ENCODE measurements at places on chromosomes 13 and 19.

DNA sequence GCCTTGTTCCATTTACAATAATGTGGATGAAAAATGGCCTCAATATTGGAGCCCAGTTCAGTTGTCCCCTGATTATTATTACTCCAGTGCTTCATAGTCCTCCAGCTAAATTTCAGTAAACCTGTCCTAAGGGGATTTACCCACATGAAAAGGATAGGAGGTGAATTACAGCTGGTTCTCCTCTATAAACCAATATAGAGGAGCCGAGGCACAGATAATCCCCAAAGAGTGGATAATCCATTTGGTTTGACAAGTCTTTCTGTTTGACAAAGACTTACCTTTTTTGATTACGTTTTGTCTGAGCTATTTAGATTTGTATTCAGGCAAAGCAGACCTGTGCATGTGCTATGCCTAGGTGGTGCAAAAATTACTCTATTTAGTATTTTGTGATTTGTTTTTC lies 2.7 kb downstream of the CNMD start:
- no peak for DNase-seq

GRCh38 chr13:110161112-110161882 lies 145.7 kb downstream of the COL4A1 start:
- DNase-seq: no peak

- DNase-seq: no peak
Measured at GRCh38 chr13:56975647-56976046, 165.1 kb upstream of the PRR20A start.

GRCh38 chr19:12670159-12670928 lies 3.7 kb downstream of the WDR83 start:
- DNase-seq: no peak

DNA sequence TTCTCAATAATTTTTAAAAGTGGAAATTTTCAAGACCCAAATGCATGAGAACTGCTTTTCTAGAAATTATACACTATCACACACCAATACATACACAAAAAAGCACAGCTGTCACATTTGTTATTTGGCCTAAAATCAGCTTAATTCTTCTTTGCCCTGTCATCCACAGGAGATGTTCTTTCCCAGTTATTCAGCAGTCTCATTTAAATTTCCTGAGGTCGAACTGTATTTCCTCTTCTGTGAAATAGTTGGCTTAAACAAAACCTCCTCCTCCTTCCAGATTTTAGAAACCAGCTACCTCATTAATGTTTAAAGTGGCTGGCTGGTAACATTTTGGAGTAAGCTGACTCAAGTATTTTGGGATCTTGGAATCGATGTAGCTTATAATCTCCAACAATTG lies 39.1 kb downstream of the SMAD9 start:
- DNase-seq: no peak

GRCh38 chr13:72062566-72062965 lies 195.6 kb upstream of the DACH1 start:
- no peak for DNase-seq

DNA sequence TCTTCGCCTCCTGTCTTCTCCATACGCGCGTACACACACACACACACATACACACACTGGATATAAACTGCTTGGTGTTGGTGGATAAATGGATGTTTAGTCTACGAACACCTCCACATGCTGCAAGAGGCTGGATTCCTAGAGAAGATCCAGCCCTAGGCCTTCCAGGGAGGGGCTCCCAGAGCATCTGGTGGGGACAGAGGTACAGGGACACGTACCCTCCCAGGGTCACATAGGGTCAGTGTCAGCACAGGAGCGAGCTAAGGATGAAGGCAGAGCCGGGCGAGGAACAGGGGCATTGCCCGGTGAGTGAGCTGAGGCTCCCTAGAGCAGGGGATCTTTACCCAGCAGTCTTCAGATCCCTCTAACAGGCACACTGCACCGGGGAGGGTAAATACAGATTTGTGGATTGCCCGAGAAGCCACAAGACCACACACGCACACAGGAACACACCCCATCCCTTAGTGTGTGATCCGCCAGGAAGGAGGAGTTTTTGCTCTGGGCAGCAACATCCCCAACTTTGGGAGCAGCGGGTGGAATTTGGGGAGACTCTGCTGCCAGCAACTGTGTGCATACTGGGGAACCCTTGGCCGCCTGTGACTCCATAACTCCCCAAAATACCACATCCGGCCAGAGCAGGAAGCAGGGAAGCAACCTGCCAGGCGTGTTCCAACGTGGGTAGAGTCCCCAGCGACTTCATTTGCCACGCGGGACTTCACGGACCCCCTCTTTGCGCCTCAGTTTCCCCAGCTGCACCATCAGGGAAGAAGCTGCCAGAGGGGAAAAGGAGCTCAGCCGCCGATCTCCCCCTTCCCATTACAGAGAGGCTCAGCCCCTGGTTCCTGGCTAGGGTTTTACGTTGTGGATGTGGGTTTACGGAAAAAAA lies 5.8 kb upstream of the TLE2 start:
- no peak for DNase-seq

- DNase-seq: peak; percentile 91
Measured at GRCh38 chr13:99657848-99658260, 156.6 kb downstream of the TM9SF2 start.

DNA sequence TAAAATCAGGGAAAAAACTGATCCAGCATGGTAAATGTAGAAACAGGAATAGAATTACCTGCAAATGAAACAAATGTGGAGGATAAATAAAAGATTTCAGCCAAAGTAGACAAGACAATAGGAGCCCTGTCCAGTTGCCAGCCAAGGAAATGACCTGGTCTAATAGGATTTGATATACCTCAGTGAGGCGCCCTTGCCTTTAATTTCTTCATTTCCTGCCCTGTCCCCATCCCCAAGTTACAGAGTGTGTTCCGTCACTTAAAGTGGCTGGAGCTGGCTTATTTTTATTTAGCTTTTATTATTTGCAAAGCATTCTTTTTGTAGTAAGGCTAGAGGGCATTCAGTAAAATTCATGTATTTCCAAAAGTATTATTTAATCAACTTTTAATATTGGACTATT lies 1022.0 kb downstream of the EFNB2 start:
- no peak for DNase-seq

DNA sequence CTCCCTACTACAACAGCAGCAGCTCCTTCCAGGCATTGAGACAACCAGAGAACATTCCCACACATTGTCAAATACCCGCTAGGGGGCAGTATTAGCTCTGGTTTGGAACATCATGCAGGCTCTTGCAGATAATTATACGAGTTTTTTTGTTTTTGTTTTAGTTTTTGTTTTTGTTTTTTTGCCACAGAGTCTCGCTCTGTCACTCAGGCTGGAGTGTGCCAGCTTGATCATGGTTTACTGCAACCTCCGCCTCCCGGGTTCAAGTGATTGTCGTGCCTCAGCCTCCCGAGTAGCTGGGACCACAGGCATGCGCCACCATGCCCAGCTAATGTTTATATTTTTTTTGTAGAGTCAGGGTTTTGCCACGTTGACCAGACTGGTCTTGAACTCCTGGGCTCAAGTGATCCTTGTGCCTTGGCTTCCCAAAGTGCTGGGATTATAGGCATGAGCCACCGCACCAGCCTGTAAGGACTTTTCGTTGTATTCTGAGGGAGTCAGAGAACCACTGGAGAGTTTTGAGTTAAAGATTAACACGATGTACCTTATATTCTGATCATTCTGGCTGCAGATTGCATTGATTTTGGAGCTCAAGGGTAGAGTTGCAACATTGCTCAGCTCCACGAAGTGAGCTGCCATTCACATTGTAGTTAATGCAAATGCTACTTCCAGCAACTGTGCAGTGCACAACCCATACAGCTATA lies 41.7 kb upstream of the CEACAM20 start:
- no peak for DNase-seq

- no peak for DNase-seq
Measured at GRCh38 chr19:12782174-12782423, 6.7 kb upstream of the HOOK2 start.

DNA sequence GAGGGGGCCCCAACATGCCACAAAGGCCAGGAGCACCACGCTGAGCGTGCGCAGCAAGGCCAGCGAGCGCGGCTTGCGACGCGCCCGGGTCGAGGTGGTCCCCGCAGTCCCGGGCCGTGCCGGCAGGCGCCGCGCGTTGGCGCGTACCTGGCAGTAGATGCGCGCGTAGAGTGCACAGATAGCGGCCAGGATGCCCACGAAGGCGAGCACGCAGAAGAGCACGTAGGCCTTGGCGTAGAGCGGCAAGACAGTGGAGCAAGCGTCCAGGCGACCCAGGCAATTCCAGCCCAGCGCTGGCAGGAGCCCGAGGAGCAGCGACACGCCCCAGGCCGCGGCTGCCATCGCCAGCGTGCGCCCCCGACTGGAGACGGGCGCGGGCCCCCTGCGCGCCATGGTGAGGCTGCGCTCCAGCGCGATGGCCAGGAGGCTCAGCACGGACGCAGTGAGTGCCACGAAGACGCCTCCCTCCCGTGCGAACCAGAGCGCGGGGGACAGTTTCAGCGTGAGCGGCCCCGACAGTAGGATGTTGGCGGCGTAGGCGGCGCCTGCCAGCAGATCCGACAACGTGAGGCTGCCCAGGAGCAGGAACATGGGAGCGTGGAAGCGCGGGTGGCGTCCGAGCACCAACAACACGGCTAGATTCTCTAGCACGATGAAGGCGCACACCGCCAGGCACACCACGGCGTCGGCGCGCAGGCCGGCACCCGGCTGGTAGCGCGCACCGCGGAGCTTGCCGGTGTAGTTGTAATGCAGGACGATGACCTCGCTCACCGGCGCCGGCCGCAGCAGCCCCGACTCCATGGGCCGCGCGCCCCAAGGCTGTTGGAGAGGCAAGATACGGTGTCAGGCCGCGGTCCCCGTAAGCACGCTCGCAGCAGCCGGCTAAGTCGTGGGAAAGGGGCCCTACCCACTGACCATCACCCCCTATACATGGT lies 2.8 kb downstream of the S1PR5 start:
- no peak for DNase-seq

DNA sequence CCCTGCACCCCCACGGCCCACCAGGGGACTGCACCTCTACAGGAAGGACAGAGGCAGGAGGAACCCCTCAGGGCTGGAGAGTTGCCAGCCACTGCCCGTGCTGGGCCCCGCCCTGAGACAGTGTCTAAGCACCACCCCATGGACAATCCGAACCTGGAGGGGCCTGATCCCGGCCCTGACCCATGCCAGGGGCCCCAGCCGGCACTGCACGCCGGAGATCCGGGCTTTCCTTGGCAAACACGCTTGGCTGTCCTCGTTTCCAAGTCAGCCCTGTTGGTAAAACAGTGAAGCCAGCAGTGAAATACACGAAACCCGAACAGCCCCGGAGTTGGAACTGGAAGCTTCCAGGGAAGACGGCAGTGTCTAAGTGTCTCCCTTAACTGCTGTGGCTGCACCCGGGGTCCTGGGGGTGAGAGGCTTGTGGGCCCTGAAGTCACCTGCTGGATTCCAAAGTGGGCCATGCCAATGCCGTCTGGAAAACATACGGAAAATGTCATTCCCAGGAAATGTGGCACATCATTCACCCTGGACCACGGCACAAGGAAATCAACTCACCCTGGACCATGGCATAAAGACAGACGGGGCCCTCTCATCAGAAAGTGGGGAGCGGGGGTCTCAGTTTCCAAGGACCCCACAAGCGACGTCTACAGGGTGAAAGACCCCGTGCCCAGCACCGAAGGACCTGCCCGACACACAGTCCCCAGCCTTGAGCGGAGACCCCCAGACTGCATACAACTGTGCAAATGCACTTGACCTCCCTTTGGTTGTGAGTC lies 30.9 kb downstream of the RASA3 start:
- DNase-seq: no peak

Measured in esophagus muscularis mucosa (tissue), 4 donors.